ENCODE measurements at places on chromosomes 11 and 22.

DNA sequence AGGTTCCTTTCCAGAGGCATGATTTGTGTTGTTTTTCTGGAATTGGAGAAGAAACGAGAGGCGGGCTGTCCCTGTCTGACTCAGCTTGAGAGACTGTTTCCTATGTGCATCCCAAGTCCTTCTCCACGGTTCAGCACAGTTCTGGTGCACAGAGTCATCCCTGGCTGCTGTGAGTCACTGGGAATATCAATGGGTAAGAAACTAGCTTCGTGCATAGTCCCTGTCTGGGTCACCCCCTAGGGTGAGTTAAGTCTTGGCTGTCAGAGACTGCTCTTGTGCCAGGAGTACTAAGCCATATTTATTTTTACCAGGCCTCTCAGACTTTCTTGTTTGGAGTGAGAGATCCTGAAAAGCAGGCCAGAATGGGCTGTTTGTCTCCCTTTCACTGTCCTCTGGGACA, 2.4 kb upstream of the LRP4 start:
- no peak for DNase-seq

GRCh38 chr11:18728658-18729057, 2.7 kb upstream of the IGSF22 start:
- DNase-seq = no peak

GRCh38 chr11:12329169-12329568, 48.2 kb upstream of the PARVA start:
- no peak for DNase-seq

DNA sequence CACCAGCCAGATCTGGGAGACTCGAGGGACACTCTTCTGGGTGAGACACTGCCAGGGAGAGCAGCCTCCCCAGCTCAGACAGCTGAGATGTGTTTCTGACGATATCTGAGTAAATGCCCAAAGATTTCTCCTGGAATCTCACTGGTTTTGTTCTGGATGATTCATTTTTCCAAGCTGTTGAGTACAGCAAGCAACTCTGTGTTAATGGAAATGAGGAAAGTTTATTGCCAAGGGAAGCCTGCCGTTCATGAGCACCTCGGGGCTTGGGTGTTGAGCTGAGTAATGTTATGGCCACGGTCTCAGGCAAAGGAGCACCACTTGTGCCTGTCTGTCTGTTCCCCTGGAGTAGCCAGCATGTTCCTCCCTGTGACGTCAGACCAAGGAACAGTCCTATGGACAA, 1132.4 kb downstream of the BRD1 start:
- no peak for DNase-seq

DNA sequence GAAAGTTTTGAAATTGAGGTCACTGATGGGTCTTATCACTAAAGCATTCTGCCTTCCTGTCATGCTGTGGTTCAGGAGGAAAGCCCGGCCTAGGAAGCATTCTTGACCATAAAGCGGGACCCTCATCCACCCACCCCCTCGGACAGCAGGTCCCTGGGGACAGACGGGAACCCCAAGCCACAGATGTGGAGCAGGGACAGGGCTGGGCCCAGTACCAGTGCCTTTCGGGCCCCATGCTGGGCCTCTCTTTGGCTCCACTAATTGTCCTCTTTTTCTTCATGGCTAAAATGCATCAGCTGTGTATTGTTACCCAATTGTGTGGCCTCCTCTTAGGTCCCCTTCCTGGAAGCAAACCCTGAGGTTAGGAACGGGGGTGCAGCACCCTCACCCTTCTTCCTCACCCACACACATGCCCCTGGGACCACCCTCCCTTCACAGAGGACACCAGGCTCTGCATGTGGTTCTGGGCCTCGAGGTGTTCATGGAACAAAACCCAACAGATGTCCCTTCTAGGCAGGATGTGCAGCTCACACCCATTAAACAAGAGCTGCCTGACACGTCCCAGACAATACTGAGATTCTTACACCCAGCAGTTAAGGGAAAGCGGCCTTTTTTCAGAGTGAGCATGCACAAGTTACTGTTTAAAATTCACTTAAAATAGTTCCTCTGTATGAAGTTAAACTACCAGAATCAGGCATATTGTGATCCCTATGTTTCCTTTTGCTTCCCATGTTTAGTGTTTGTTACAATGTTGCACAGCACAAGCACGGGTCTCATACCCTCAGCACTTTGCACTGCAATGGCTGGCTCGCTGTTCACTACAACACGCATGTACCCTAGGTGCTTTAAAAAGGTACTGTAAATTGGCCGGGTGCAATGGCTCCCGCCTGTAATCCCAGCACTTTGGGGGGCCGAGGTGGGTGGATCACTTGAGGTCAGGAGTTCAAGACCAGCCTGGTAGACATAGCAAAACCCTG, 807.6 kb downstream of the BRD1 start:
- no peak for DNase-seq

GRCh38 chr11:85647078-85647477, 689 bp upstream of the TMEM126A start:
- DNase-seq = no peak

- no peak for DNase-seq
These were observed 5.1 kb downstream of the CHEK2 start for GRCh38 chr22:28736301-28737155.

- DNase-seq = no peak
These were observed 57.1 kb upstream of the HORMAD2 start for GRCh38 chr22:30023099-30023660.

DNA sequence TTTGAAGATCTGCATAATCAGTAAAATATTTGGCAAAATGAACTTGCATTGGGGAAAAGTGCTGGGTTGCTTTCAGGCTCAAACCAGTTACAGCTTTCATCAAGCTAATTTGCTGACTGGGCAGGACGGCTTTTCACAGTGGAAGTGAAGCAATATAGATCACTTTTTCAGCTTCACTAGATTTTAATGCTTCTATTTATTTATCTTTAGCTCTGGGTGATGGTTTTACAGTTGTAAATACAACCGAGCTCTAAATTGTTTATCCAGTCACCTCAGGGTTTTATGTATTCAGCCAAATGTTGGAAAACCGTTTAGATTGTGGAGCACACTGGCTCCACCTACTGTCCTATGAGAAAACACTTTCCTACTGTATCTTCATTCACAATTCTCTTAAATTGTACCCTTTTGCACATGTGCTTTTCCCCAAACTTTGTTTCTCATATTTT, 58.2 kb downstream of the ACER3 start:
- DNase-seq = no peak

DNA sequence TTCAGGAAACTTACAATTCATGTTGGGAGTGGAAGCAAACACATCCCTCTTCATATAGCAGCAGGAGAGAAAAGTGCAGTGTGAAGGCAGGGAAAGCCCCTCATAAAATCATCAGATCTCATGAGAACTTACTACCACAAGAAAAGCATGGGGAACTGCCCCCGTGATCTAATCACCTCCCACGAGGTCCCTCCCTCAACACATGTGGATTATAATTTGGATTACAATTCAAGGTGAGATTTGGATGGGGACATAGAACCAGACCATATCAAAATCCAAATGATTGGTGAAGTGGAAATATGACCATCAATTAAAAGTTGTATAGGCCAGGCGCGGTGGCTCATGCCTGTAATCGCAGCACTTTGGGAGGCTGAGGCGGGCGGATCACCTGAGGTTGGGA, 1268.0 kb downstream of the JRKL start:
- no peak for DNase-seq

DNA sequence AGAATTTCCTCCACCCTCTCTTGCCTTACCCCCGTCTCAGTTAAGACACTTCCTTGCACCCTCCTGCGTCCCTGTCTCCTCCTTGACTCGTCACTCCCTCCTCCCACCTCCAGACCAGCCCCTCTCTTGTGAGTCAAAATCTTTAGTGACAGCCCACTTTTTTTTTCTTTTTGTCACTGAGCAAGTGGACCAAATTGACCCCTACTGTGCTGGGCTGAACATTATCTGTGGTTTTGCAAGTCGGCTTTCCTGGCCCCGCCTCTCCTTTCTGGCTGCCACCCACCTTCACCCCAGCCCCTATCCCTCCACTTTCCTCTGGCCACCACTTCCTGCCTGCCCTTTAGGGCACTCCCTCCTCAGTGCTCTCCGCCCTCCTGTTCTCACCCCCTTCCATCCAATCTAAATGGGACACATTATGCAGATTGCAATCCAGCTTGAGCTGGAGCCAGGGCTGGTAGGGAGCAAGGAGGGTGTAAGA, at the start of gene APLNR:
Gene APLNR, minus strand, starts transcription at position 47 of the 478 bp plus-strand sequence. CDS start 246 bp downstream, outside the sequence.
- no peak for DNase-seq

GRCh38 chr11:10609636-10610035, 41.2 kb upstream of the LYVE1 start:
- no peak for DNase-seq

DNA sequence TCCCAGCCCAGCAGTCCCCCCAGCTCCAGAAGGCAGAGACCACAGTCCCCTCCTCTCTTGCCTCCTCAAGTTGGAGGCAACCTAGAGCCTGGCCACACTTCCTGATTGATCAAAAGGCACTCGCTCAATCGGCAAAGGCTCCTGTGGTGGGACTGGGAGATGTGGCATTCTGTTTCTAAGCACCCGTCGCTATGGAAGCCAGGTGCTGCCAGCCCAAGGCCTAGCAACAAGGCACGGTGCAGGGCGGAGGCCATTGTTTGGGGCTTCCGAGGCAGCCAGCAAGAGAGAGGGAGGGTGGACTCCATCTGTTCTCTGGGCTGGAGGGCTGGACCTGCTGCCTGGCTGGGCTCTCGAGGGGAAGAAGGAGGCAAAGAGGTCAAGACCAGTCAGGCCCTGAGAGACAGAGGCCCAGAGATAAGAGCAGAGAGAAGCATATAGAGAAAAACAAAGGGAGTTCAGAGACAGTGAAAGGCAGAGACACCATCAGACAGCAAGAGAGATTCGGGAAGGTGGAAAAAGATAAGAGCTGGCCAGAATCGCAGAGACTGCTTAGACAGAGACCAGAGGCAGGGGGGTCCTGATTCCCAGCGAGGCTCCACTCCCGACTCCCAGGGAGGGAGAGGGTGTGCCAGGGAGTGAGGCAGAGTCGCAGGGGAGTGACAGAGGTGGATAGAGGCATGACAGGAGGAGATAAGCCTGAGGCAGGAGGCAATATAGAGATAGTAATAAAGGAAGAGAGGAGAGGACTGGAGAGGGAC, 21.2 kb downstream of the PDE2A start:
- DNase-seq = no peak

- DNase-seq = no peak
These were observed 31.9 kb upstream of the RTL6 start for GRCh38 chr22:44529827-44530523.

DNA sequence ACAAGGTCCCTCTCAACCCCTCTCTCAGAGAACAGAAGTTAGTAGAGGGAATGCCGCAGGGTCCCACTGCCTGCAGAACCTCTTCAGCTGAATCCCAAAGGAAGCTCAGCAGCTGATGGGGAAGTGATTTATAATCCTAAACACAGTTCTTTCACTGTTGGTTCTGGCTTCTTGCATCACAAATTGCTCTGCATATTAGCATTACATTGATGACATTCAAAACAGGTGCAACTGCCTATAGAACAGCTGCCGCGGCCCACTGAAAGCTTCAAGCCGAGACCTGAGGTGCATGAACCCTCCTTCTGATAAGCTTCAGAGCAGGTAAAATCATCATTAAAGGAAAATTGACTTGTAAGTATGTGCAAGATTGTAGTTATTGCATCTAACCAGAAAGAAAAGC, 75.2 kb upstream of the KIRREL3 start:
- no peak for DNase-seq

GRCh38 chr11:133987171-133987570, 30.4 kb upstream of the IGSF9B start:
- no peak for DNase-seq

- peak; percentile 13 for DNase-seq
These were observed 159.3 kb upstream of the GRK3 start for GRCh38 chr22:25404928-25405816.

DNA sequence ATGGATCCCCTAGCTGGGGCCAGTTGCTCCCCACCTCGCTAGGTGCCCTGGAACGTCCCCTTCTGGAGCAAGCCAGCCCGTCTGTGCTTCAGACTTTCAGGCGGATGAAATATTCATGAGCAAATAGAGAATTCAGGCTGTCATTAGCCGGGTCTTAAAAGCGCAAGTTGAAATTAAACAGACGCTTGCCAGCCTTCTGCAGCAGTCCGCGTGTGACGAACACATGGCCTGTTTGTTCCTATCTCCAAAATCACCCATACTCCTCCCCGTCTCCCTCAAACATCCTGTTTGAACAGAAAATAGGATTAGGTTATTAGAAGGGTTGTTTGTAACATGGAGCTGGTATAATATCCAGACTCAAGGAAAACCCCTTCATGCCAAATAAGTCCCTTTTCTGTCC, 38.7 kb downstream of the MYO18B start:
- DNase-seq = no peak

DNA sequence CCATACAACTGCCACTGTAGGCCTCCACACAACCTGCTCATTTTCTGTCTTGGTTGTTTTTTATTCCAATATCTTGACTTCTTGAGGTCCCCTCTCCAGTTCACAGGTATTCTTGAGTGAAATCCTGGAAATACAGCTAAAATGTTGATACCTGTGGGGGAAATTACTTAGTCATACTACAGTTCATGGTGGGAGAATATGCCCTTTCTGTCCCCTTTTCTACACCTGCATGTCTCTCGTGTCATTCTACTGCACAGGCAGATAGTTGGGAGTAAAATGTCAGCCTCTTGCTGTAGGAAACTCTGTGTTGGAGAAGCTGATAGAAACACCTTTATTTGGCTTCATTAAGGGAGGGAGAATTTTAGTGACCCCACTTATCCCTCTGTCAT, 4.6 kb downstream of the OOSP4A start:
- no peak for DNase-seq

- DNase-seq = no peak
These were observed 5.4 kb upstream of the FTH1 start for GRCh38 chr11:61972672-61973475.

Data from stimulated activated CD4-positive, alpha-beta T cell treated with anti-CD3 and anti-CD28 coated beads, Interleukin-15, amount 100 ng/mL, for 1 hour (primary cell).